ENCODE measurements at places on chromosomes 11 and 22.

- peak; percentile 19 for DNase-seq
These were observed 1.2 kb downstream of the AIP start for GRCh38 chr11:67483831-67484665.

DNA sequence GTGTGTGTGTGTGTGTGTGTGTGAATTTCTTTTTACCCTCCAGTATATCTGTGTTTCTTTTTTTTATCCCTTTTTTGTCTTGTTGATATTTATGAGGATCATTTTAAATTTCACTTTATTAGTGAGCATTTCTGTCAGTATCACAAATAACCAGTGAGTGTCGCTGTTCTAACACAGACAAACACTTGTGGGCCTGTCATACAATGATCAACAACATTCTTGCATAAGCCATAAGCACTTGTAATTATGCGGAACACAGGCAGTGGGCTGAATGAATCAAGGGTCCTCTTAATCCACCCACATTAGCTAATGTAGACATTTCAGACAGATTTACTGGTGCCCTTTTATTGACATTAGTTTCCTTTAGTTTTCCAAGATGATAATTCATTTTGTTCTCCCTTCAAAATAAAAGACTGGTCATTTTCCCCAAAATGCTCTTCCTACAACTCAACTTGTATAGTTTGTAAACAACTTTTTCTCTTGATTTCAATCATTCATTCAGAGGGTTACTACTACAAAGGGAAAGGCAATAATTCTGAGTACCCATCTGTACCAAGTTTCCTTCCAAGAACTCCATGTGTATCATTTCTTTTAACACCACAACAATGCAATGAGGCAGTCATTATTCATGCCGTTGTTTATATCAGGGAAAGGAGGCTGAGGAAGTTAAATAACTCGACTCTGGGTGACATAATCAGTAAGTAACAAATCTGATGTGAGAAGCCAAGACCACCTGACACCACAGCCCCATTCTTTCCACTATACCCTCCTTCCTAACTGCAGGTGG is 34.5 kb upstream of the ANO3 start:
- DNase-seq: peak; percentile 69

DNA sequence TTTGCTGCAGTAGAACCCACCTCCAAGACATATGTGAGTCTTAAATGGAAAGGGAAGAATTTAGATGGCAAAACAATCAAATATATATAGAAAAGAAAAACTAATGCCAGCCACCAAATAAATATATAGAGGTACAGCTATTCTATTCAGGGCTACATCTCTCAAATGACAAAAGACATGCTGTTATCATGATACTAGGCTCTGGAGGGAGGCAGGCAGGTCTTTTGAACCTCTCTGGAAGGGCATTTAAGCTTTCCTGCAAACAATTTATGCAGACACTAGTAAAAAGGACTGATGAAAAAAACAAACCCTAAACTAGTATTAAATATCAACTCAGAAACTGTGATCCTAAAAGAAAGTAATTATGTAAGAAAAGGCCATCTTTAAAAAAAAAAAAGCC is 24.4 kb downstream of the UEVLD start:
- DNase-seq: no peak

DNA sequence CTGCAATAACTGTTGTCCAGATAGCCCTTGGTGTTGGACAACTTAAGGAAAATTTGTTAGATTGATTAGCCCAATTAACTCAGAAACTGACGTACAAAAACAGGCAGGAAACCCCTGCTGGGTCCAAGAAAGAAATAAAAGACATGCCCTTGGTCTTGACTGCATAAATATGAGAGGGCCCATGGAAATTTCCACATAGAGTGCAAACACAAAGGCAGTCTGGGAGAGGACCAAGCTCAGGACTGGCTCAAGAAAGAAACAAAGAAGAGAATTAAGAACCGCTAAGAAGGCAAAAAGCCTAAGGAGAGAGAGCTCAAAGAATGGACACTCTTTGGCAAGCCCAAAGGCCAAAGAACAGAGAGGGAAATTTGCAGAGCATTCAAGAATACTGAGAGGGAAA is 1243.9 kb downstream of the LRRC4C start:
- DNase-seq: no peak

DNA sequence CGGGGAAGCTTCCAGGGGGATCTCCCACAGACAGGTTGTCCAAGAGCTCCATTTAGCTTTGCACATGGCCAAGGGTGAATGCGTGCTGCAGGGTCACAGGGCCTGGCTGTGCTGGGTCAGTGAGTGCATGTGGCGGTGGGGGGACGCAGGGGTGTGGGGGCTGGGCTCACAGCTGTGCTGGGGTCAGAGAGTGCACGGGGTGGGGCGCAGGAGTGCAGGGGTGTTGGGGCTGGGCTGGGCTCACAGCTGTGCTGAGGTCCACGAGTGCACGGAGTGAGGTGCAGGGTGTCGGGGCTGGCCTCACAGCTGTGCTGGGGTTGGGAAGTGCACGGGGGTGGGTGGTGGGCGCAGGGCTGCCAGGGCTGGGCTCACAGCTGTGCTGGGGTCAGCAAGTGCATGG is 557.7 kb downstream of the BRD1 start:
- DNase-seq: no peak

- DNase-seq: no peak
These were observed 123.8 kb downstream of the TEAD1 start for GRCh38 chr11:12797996-12798395.

- DNase-seq: no peak
These were observed 367.4 kb upstream of the FAT3 start for GRCh38 chr11:91857179-91857578.

DNA sequence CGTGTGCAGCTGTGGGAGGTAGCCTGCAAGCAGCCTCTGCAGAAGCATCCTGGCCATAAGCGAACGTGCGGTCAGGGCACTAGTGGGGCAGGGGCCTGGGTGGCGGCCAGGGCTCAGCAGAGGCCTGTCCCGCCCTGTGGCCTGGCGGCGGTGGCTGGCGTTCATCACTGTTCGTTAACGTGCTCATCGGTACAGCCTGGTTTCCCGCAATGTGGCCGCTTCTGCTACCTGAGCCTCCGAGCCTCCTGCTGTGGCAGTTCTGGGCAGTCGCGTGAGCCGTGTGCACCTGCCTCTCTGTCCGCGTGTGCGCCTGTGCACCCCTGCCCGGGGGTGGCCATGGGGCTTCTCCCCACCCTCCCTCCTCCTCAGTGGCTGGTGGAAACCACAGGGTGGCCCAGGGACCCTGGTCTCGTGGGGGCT is 117.9 kb downstream of the KCNQ1OT1 start:
- no peak for DNase-seq

DNA sequence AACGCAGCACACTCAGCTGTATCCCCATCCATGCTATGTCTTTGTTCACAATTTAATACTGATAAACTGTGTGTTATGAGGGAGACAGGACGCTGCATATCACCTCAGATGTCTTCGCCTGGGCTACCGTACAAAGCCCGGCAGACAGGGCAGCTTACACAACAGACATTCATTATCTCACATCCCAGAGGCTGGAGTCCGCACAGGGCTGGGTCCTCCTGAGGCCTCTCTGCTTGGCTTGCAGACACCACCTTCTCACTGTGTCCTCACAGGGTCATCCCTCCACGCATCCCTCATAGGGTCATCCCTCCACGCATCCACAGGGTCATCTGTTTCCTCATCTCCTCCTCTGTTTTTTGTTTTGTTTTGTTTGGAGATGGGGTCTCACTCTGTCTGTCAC is 61.2 kb downstream of the SHANK2 start:
- DNase-seq: no peak

GRCh38 chr22:17998913-17999312 is 25.4 kb downstream of the MICAL3 start:
- DNase-seq: no peak

DNA sequence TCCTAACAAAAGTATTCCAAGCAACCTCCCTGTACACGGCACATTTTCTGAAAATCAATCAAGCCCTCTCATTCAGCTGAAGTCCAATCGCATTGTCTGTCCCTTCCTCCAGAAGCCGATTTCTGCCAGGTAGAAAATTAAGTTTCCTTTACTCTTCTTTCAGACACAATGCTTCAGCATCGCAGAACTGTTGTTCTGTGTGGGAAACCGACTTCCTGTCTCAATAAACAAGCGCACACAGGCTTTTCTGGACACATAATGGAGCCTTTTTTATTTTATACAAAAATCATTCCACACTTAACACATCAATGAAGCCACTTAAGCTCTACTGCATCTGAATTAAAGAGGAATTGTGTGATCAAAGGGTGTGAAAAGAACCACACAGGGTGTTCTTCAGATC is 75.6 kb downstream of the BLID start:
- DNase-seq: no peak

DNA sequence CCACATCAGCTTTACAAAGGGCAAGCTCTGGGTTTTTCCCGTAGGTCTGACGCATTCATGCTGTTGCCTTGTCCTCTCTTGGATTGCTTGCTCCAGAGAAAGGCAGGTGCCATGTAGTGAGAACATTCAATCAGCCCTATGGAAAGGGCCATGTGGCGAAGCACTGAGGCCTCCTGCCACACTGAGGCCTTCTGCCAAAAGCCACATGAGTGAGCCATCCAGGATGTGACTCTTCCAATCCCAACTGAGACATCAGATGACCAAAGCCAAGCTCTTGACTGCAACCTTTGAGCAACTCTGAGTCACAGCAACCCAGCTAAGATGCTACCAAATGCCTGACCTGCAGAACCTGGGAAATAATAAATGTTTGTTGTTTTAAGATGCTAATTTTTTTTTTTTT is 9.0 kb upstream of the PANX3 start:
- no peak for DNase-seq

- peak; percentile 48 for DNase-seq
These were observed 16.2 kb upstream of the EIF4G2 start for GRCh38 chr11:10824888-10825287.

GRCh38 chr11:67450796-67451657 is 1.5 kb downstream of the GPR152 start:
- DNase-seq: no peak

GRCh38 chr11:43830928-43831440 is 49.6 kb upstream of the ALKBH3 start:
- peak; percentile 65 for DNase-seq

DNA sequence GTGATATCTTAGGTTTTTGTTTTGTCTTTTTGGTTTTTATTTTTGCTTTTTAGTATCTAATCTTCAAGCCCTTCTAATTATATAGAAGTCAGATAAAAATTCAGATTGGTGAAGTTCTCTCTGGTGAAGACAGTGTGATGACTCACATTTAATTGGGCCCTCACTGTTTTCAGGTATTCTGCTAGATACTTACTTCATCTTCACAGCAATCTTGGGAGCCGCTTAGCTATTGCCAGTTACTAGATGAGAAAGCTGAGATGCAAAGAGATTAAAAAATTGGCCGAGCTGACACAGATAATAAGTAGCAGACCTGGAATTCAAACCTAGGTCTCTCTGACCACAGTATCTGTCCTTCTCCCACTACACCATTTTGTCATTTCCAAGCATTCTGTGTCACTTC is 75.0 kb downstream of the PPP2R1B start:
- DNase-seq: no peak

GRCh38 chr11:45894555-45895247 is 9.2 kb downstream of the MAPK8IP1 start:
- no peak for DNase-seq

DNA sequence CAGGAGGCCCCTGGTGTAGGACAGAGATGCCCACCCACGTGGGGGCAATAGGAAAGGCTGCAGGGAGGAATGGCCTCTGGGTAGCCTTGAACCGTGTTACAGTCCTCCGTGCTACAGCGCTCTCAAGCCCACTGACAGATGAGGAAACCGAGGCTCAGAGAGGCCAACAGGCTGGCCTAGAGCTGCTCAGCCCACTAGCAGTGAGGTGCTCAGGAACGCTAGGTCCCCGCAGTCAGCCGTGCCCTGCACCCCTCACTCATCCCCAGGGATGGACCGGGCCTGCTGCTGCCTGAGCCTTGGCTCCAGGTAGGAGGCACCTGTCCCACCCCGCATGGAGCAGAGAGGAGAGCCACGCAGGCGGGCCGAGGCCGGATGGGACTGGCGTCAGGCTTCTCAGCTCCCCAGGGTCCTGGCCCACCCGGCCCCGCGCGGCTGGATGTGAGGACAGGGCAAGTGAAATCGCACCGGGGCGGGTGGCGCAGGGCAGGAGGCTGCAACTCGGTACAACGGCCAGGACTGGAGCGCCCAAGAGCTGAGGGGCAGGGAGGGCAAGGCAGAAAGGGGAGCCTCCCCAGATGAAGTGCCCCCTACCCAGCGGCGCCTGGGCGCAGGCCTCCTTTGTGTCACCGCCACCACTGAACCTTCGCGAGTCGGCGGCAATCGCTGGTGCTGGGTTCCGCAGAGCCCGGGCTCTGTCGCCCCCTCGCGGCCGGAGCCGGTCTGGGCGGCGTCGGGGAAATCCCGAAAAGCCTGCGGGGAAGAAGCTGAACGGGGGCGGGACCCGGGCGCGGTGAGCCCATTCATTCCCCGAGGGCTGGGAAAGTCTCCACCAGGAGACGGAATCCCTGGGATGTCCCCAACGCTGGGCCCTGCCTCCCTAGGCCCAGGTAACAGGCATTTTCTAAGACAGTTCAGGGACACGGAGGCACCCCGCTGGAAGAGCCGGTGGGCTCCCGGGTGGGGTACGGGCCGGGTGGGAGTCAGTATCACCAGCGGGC is 8.4 kb upstream of the SLC2A11 start:
- peak; percentile 76 for DNase-seq

DNA sequence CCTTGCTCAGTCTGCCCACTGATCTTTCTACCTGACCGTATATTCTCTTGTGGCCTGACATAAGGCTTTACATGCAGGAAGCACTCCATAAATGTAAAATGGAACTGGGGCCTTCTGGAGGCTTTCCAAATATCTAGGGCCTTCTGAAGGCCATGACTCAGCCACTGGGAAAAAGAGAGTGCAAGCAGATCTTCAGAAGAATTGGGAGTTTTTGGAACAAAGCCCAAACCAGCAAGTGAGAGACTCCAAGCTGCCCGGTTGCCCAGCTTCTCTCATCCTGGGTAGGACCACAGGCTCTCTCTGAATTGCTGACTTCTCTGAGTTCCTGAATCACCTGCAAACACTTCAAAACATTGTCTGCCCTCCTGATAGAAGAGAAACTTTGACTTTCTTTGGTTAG is 107.9 kb upstream of the BMAL1 start:
- no peak for DNase-seq

- DNase-seq: no peak
These were observed 96.6 kb upstream of the POU2AF2 start for GRCh38 chr11:111148953-111149352.

GRCh38 chr11:109155291-109155690 is 266.7 kb upstream of the C11orf87 start:
- no peak for DNase-seq

DNA sequence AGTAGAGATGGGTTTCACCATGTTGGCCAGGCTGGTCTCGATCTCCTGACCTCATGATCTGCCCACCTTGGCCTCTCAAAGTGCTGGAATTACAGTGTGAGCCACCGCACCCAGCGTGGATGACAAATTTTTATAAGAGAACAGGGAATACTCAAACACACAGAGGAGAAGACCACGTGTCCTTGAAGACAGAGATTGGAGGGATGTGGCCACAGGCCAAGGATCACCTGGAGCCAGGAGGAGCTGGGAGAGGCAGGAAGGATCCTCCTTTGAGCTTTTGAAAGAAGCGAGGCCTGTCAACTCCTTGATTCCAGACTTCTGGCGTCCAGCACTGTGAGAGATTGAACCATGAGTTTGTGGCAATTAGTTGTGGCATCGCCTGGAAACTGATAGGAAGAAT is 1049.5 kb downstream of the TBC1D22A start:
- no peak for DNase-seq

- peak; percentile 78 for DNase-seq
These were observed at the start of gene BRD1 for GRCh38 chr22:49827853-49828598. TSS of gene BRD1 (minus strand) at chr22:49827873. CDS start at chr22:49824317, 3,556 bp downstream.

- no peak for DNase-seq
These were observed 97.4 kb downstream of the FDX1 start for GRCh38 chr11:110527146-110527545.

- peak; percentile 92 for DNase-seq
These were observed 817 bp downstream of the RELT start for GRCh38 chr11:73376803-73377629.

GRCh38 chr11:11263238-11264005 is 89.6 kb downstream of the CSNK2A3 start:
- DNase-seq: no peak

All from NB4 (cell line).